Adrenal gland (tissue), 19 donors: ENCODE measurements at places on chromosomes 1 and 21. TPM values are rescaled to one million over a fixed set of nuclear protein-coding genes. Genes with fewer than 3 reads are reported as not detected.

DNA sequence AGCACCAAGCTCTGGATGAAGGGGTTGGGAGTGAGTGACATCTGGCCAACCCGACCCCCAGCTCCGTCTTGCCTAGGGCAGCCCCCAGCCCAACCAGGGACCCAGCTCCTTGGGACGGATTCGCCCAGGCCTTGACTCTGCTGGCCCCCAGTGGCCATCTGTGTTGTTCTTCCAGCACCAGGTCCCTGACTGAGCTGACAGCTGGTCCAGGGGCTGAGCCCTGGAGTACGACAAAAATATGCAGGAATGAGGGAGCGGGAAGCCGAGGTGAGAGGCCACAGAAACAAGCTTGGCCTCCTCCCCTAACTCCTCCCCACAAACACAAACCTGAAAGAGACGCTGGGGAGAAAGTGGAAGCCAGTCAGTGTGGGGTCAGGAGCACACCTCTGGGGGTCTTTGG, 55.0 kb upstream of the PAX7 start:
- peak; percentile 54 for DNase-seq

- no peak for DNase-seq
These were observed 86.8 kb upstream of the SERBP1 start for GRCh38 chr1:67517046-67517445.

The HPCAL4 gene
- not detected for total RNA-seq

- peak; percentile 65 for DNase-seq
These were observed 7.6 kb downstream of the EFNA3 start for GRCh38 chr1:155086128-155086741.

DNA sequence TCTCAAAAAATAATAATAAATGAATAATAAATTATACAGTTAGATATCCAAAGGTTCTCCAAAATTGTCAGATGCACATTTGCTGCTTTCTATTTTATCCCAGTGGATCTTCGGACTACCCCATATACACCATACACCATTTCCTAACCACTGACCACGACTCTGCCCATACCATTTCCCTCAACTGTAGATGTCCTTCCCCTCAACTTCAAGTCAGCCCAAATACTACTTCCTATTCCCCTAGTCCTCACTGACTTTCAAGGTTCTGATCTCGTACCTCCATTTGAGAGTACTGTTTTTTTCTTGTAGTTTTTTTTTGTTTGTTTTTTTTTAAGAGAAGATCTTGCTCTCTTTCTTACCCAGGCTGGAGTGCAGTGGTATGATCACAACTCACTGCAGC, 19.6 kb downstream of the EIF4G3 start:
- DNase-seq: no peak

The PLA2G2F gene
- not detected for total RNA-seq

GRCh38 chr1:237258871-237259270, 216.9 kb downstream of the RYR2 start:
- DNase-seq: no peak

The FMO2 gene
- total RNA-seq: 36.8 TPM

GRCh38 chr21:17709266-17709611, 96.5 kb upstream of the BTG3 start:
- DNase-seq: no peak

GRCh38 chr1:33930346-33931110, 66.6 kb downstream of the HMGB4 start:
- DNase-seq: peak; percentile 68

GRCh38 chr1:215526147-215526845, 40.8 kb upstream of the KCTD3 start:
- no peak for DNase-seq

The NDUFV3 gene
- 36.0 TPM for total RNA-seq

The VTCN1 gene
- not detected for total RNA-seq

GRCh38 chr1:24901791-24902470, 28.1 kb downstream of the RUNX3 start:
- peak; percentile 23 for DNase-seq

The SPRR2F gene
- total RNA-seq: not detected

DNA sequence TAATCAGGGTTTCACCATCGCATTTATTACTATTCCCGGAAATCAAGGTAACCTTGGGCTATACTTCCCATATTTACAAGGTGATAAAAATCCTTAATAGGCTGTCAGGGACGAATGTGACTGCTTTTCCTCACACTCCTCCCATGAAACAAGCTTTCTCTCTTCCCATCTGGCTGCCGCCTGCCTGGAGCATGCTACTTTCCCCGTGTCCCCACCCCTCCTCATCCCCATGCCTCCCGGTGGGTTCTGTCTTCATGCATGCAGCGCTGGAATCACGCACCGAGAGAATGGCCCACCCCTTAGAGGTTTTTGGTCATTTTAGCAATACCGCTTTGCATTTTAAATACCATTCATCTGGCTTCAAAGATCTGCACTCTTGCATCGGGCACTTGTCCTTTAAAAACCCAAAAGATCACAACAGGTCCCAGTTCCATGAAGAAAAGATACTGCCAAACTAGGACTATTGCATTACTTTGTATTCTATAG, 339.1 kb downstream of the NTNG1 start:
- DNase-seq: no peak

- no peak for DNase-seq
These were observed 431.5 kb upstream of the CHRM3 start for GRCh38 chr1:238954865-238955264.

The MTARC1 gene
- 24.7 TPM for total RNA-seq

- no peak for DNase-seq
These were observed 26.4 kb upstream of the KCNAB2 start for GRCh38 chr1:6019166-6019845.

The CDK18 gene
- 17.8 TPM for total RNA-seq

DNA sequence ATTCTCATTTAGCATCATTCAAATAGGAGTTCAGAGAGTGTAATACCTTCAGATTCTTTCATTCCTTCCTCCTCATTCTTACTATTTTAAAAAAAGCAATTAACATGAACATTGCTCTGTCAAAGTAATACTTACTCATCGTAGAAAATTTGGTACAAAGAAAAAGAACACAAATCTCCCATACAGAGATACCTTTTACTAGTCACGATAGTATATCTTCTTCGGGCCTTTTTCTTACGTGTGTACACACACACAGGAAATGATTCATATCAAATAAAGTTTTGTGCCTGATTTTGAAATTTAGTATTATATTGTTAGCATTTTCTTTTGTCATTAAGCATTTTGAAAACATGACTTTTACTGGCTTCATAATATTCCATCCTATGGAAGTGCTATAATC, 52.9 kb downstream of the NCF2 start:
- no peak for DNase-seq

The ASAP3 gene
- total RNA-seq: 122 TPM

- DNase-seq: no peak
These were observed 63.5 kb downstream of the CRB1 start for GRCh38 chr1:197331565-197331964.

The SPRR5 gene
- not detected for total RNA-seq
